Fibroblast of skin of abdomen (primary cell): ENCODE measurements at places on chromosomes 4 and X.

GRCh38 chr4:155047755-155048154 lies 160.7 kb upstream of the NPY2R start:
- no peak for DNase-seq

DNA sequence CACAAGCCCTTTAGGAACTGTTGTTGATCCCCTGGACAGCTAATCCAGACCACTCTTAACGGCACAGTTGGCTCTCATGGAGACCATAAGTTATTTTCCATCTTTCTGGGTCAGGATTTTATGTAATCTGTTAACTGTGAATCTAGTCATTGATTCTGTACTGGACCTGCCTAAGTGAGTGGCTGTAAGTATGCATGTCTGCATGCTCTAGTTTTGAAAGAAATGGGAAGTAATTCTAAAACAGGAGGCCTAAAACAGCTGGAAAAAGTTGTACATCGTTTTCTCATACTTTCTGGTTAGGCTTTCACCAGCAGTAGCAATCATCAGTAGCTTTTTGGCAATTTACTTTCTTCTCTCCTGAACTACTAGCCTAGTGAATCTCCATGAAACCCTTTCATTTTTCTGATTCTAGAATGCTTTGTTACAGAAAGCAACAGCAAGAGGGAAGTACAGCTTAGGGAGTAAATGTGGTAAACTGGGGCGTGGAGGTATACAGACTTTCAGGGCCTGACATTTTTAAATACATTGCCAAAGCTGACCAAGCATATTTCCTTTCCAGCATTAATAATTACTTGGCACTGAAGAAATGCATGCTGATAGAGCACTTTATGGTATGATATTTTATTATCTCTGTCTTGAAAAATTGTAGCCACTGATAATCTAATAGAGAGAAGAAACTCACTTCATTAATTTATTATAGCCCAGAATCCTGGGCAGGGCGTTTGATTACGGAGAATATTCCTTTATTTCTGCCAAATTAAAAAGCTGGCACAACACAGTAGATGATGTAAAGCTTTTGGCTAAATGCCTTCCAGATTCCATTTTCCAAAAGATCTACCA lies 202.7 kb downstream of the BANK1 start:
- no peak for DNase-seq

DNA sequence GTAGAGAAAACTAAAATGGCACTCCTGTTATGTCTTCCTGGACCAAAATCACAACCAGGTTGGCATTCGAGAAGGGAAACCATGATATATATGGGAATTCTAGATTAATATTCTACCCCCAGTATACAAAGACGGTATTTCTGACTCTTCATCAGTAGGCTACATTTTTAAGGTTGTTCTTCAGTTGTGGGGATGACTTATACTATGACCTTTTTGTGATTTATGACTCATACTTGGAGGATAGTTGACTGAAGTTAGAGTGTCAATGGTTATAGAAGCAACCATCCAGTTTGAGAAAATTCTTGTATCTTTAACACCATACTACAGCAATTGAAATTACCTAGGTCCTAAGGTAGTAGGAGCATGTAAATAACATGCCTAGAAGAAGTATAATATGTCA lies 49.8 kb upstream of the CYSLTR1 start:
- no peak for DNase-seq

DNA sequence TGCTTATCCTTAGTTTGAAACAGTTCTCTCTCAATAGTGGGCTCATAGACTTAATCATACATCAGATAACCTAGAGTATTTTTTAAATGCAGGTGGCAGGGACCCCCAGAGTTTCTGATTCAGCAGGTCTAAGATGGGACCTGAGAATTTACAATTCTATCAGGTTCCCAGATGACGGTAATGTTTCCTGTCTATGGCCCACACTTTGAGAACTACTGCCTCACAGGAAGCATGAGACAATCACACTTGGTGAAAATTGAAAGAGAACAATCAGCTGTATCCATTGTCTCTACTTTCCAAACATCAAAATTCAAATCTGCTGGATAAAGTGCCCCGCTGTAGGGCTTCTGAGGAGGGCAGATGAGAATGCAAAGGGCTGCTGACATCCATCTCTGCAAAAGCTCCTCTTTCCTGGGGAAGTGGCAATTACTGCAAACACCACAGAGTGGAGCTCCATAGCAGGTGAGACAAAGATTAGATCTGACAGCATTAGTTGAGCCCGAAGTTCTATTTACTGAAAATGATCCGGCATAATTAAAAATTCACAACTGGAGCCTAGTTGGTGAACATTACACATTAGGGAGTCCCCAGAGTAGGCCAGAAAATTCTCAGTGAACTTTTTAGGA lies 187.8 kb upstream of the MBNL3 start:
- no peak for DNase-seq

DNA sequence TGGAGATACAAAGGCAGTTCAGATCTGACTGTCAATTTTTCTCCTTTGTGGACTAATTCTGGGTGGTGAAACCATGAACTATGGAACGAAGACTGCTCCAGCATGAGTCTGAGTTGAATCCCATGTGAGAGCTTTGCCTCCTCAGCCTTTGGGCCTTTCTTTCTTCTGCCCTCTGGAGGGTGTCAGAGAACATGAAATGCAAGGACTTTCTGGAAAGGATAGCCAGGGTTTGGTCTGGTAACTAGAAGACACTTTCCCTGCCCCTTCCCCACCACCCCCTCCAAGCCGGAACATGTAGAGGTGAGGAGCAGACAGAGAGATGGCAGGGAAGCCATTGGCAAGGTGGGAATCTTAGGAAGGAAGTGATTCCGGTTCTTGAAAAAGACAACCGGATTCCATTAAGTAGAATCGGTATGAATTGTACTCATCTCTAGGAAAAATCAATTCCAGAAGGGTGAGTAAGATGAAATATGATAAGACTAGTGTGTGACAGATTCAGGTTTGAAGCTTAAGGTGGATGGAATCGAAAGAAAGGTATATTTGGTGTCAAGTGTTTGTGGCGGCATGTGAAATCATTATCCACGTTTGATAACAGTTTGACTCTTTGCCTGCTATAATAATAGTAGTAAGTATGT lies 19.0 kb downstream of the FHL1 start:
- DNase-seq: peak; percentile 46

- DNase-seq: no peak
Observed at GRCh38 chrX:135006187-135006586, 15.4 kb downstream of the SMIM10 start.

- DNase-seq: peak; percentile 75
Observed at GRCh38 chr4:161581262-161582230, 582.3 kb downstream of the FSTL5 start.

GRCh38 chr4:78417603-78418002 lies 134.0 kb upstream of the ANXA3 start:
- no peak for DNase-seq

DNA sequence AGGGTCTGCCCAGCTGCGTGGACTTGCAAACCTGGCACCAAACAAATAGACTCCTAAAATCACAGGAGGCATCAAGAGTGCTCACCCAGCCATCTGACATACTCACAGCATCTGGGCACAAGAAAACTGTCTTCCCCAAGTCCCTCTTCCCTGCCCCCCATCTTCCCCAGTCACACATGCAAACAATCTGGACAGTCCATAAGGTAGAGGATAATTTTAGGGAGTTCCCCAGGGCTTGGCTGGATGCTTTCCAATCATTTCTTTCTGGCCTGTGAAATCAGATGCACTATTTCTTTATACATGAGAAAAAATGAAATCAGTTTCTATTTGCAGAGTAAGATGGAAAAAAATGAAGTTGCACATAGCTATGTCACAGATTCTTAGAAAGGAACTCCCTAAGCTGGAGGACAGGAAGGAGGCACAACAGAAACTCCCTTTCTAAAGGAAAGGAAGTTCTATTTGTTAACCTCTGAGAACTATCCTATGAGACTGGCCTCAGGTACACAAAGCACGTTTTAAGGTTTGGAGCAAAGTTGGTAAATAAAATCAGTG lies 342.3 kb downstream of the HNRNPD start:
- DNase-seq: no peak

DNA sequence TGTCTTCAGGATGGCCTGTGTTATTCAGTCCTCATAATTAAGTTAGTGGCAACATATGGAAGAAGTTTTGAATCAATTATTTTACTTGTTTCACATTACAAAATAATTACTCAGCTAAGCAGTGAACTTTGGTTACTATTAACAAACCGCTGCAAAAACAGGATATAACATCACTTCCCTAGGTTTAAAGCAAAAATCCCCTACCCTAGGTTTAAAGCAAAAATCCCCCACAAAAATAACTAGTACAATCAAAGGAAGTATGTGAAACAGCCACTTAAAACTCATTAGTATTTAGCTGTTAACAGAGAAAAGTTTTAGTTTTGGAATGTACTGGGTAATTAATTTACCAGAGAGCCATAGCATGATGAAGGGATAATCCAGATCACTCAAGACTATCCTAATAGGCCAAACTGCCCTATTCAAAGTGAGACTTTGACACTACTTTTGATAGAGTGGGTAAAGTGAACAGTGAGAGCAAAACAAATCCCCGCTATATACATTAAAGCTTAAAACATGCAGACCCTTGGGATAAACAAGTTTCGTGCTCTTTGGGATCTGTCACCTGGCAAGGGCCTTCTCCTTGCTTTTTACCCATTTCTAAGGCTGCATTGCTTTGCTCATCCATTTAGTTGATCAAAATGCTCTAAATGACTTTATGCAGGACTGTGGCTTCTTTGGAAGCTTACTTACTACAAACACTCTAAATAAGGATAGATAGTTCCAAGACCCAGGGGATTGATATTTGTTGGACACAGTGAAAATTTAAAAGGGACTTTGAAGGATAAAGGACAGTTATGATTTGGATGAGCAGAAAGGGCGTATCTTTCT lies 36.4 kb upstream of the GPR174 start:
- peak; percentile 12 for DNase-seq

GRCh38 chrX:70774223-70774622 lies 134.3 kb downstream of the TEX11 start:
- no peak for DNase-seq

DNA sequence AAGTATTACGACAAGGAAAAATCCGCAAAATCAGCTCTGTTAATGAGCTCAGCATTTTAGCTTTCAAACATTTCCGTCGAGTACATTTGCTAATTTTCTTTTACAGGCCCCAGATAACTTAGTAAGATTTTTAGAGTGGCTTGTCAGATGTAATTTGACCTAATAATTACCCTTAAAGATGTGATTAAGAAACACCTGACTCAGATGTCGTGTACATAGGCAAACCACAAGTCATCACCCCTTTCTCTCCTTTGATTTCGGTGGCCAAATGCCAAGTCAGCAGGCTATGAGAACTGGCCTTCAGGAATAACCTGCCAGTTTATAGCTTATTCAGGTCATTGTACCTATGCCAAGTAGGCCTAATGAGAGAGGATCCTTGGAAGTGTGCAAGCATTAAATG lies 369.6 kb downstream of the PCDH7 start:
- peak; percentile 24 for DNase-seq
